ENCODE measurements at places on chromosomes 12 and 14.

GRCh38 chr12:6606331-6607131 is 648 bp downstream of the CHD4 start:
- no peak for DNase-seq

GRCh38 chr14:75497191-75497590 is 25.1 kb upstream of the BATF start:
- no peak for DNase-seq

DNA sequence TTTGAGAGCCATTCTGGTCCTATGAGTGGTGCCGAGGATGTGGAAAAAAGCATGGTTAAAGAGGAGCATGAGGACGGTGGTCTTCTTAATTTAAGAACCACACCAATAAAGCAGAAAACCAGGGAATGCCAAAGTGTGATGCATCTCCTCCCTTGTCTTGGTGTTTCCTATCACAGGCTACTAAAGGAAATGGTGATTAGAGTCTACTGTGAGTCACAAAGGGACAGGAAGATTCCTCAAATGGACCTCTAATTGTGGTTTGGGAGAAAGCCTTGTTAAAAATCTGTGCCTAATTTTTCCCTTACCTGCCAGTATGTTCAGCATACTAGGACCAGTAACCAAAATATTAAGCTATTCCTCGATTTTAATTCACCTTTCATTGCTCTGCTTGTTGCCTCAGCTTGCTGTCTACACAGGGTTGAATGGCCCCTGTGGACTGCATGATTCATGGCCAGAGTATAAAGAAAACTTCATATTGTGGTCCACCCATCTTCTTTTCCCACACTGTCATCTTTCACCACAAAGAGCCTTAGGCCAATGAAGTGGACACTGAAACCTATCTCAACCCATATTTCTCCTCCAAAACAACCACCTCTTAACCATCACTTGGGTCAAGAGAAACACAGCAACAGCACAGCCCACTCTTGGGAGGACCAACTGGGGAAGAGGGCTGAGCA is 38.8 kb downstream of the DIO2 start:
- DNase-seq, result no peak

- no peak for DNase-seq
Measured at GRCh38 chr14:37056473-37056872, 115.9 kb downstream of the SLC25A21 start.

DNA sequence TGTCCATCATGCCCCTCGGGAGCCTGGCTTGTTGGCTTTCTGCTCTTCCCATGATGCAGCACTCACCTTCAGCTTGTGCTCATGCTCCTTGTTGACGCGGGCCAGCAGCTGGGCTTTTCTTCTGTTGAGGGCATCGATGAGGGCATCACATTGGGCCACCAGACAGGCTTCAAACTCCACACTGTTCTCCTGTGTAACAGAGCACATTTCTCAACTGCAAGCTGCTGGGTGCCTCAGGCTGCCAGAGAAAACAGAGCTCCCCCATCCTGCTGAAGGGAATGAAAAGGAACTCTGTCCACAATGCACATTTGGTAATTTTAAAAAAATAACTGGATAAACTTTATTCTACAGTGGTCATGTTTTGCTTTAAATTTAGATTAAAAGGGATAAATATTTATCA is 72.1 kb downstream of the TRIM9 start:
- DNase-seq, result no peak

DNA sequence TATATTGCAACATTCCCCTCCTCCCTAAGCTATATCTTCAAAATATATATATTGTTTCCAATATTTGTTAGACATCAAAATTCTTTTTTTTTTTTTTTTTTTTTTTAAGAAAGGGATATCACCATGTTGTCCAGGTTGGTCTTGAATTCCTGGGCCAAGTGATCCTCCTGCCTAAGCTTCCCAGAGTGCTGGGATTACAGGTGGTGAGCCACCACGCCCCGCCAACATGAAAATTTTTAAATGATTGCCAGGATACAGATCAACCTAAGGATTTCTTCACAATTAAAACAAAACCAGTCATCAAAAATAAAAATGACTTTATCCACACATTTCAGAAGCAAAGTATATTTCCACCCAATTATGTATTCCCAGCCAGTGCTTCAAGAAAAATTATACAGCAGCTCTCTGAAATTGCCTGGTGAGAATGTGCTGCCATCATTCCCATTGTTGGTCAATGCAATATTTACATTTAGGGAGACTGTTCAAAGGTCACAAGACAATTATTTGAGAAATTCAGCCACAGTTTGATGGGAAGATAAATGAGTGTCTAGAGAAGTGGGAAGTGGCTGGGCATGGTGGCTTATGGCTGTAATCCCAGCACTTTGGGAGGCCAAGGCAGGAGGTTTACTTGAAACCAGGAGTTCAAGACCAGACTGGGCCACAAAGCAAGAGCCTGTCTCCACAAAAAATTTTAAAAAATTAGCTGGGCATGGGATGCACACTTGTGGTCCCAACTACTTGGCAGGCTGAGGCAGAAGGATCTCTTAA is 141.7 kb upstream of the AMIGO2 start:
- no peak for DNase-seq

DNA sequence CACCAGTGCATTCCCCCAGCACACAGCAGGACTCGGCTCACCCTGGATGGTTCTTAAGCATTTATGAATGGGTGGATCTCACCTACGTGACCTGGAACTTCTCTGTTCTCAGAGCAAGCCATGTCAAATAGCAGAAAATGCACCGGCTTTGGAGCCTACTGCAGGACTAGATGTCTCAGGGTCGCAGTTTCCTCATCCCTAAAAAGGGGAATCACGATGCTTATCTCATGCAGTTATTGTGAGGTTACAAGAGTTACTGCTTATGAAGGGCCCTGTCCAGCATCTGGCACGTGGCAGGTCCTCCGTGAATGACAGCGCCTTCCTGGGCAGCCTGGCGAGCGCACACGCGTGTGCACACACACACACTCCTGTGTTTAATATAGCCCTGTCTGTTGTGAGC is 128.5 kb downstream of the ETV6 start:
- DNase-seq, result no peak

- no peak for DNase-seq
Measured at GRCh38 chr12:65335021-65335714, 56.7 kb downstream of the MSRB3 start.

- no peak for DNase-seq
Measured at GRCh38 chr12:109223868-109224267, 85.2 kb downstream of the FOXN4 start.

GRCh38 chr14:90061685-90062126 is at the start of gene KCNK13:
TSS of gene KCNK13 (plus strand) at chr14:90061994. CDS start at chr14:90062206, 212 bp downstream.
- no peak for DNase-seq

DNA sequence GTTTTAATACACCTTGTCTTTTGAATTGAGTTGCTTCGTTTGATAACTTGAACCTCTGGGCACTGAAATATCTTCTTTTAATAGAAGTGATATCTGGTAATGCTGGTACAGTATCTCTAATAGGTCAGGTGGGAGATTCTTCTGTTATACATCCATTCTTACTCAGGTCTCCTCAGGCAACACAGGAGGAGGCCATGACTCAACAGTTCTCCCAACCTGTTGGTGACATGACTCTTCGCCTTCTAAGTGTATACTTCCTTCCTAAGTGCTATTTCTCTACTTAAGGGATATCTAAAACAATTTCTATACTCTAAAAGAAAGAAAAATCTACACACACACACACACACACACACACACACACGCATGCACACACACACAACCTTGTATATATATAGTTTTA is 509.1 kb downstream of the PCNX1 start:
- DNase-seq, result no peak

- peak; percentile 8 for DNase-seq
Measured at GRCh38 chr12:14993537-14994266, 20.9 kb downstream of the PDE6H start.

DNA sequence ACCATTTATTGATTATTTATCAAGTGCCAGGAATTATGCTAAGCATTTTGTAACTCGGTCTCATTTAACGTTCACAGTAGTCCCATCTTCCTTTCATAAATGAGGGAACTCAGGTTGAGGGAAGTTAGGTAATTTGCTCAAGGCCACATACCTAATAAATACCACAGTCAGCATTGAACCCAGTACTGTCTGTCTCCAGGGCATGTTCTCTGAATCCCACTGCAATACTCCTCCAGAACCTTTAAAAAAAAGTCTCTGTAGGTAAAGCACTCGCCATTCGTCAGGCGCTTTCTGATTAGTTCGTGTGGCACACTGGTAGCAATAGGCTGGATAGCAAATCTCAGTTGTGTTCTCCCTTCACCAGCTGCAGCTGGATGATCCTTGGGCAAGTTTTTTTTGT is 14.3 kb downstream of the SLC17A8 start:
- no peak for DNase-seq

GRCh38 chr14:90449411-90449810 is 52.6 kb downstream of the CALM1 start:
- DNase-seq, result no peak

DNA sequence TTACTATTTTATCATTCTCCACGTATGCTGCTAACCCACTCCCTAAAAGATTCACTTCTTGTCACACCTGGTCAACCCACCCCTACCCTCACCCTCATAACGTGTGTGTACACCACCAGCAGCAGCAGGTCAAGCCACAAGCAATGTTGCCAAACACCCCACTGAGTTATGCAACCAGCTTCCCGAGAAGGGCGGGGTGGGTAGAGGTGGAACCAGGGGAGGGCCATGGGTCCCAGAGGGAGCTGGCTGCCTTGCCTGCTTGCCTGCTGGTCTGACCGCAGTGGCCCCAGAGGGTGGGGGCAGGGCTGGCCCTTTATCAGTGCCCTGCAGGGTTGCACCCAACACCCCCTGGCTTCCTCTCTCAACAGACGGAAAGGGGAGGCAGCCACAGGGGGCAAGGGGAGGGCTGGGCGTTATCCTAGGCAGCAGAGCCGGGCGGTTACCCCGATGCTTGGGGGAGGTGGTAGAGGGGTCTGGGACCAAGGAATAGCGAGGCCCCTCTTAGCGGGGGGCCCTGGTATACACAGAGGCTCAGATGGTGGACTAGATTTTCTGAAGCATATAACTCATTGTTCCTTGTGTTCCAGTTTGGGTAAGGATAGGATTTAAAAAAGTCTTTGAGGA is 3.5 kb upstream of the NFE2 start:
- DNase-seq, result no peak

DNA sequence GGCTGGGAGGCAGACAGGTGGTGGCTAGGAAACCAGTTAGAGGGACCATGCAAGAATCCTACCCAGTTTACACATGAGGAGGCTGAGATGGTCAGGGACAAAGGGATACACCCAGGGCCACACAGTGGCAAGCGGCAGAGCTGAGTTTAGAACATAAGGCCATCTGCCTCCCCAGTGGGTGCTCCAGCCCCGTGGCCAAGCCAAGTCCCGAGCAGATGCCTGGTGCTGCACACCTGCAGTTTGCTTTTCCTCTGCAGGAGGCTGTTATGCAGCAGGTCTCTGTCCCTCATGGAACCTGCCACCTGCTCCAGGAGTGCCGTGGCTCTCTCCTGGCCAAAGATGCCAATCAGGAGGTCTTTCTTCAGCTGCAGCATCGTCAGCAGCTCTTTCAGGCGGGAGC is 70.8 kb downstream of the SYNE3 start:
- DNase-seq, result no peak

DNA sequence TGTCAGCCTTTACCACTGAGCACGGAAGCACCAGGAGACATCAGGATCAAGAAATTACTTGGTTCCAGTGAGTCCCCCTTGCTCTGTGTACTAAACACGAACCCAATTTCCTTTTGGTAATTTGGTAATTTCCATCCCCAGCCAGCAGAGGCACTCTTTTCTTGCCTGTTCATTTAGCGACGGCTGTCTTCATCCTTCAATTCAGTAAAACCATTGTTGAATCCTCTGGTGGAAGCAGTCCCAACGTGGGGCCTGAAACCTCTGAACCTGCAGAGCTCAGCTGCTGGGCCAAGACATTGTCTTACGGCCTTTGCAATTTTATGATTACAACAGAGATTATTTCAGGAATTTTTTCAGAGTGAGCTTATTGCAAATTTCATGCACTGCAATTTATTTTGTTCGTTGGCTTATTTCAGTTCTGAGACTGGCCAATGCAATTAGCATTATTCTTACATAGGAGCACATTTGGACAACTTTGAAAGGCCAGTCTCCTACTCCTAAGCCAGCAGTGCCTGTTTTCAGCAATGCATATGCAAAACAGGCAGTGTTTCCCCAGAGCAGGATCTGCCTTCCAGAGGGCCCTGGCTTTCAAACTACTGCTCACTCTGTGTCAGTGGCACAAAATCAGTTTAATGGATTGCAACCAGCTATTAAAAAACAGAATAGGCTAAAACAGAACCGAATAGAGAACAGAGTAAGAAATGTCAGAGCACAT is 372.9 kb upstream of the TMEM132C start:
- no peak for DNase-seq

GRCh38 chr12:120834489-120835303 is 69.5 kb downstream of the SPPL3 start:
- no peak for DNase-seq

DNA sequence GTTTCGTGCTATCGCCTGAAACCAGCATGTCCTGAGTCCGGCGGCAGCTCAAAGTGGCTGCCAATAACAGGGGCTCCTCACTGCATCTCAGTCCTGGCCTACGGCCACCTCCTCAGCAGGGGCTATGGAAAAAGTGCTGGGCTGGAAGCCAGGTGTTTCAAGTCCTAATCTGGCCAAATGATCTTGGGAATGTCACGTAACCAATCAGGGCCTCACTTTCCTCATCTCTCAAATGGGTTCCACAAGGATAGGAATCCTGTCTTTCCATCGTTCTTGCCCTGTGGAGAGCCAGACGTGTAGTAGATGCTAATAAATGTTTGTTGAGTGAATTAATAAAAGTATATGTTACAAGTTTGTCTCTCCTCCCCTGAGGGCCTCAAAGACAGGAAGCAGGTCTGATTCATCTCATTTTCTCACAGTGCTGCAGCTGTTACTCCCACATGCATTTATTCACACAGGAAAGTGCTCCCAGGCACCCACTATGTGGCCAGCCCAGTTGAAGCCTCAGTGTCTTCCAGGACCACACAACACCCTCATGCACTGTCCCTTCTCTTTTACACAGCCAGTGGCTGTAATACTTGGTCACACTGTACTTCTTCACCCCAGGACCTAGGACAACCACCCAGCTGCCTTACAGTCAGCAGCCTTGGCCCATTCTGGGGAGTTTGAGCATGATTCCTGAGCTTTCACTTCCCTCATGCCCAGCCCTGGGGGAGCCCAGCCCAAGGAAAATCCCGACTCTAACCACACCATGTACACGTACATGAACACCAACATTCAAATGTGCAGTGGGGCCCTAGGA is 5.0 kb downstream of the CMKLR1 start:
- DNase-seq, result no peak

- peak; percentile 86 for DNase-seq
Measured at GRCh38 chr12:120228291-120229070, 27.6 kb upstream of the RPLP0 start.
